IPS DF 6.9 (cell line): ENCODE measurements at places on chromosomes 4 and X.

DNA sequence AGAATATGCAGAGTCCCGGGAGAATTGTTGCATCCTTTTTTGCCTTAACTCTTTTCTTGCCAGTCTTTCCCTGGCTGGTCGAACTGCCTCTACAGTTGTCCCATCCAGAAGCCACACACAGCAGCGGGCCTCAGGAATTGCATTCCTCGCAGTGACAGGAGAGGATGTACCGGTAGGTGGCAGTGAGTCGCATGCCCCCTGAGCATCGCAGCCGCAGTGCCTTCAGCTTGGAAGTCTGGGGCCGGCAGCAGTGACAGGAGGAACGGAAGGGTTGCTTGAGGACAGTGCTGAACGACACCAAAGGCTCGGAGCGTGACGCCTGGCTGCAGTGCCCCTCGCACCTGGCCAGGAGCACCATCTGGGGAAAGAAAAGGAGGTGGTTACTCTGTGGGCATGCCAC is 23.5 kb downstream of the NDP start:
- no peak overlapping the region for H3K27ac ChIP-seq
- peak; percentile 27 for DNase-seq
- H3K27me3 ChIP-seq = no peaks in the 10 kb centered on the region
- H3K4me1 ChIP-seq = no peaks in the 10 kb centered on the region

- no peaks in the 10 kb centered on the region for H3K36me3 ChIP-seq
- H3K27me3 ChIP-seq = no peaks in the 10 kb centered on the region
- no peaks in the 10 kb centered on the region for H3K4me1 ChIP-seq
These were observed 156.3 kb upstream of the RAI2 start for GRCh38 chrX:18017411-18017810.

- no peaks in the 10 kb centered on the region for H3K27me3 ChIP-seq
- no peak for DNase-seq
- H3K4me1 ChIP-seq = no peaks in the 10 kb centered on the region
These were observed 6.7 kb upstream of the TLR1 start for GRCh38 chr4:38811297-38811696.

GRCh38 chrX:46715530-46715929 is 43.4 kb downstream of the SLC9A7 start:
- DNase-seq = no peak
- H3K27me3 ChIP-seq = no peaks in the 10 kb centered on the region
- H3K4me1 ChIP-seq = no peaks in the 10 kb centered on the region
- H3K27ac ChIP-seq = no peak overlapping the region
- no peak overlapping the region for H3K4me3 ChIP-seq
